ENCODE measurements at places on chromosomes 3 and 15.

- DNase-seq = no peak
Measured at GRCh38 chr15:64246364-64247189, 83.8 kb upstream of the PPIB start.

- peak; percentile 14 for DNase-seq
Measured at GRCh38 chr3:149512073-149512782, 37.7 kb downstream of the TM4SF4 start.

DNA sequence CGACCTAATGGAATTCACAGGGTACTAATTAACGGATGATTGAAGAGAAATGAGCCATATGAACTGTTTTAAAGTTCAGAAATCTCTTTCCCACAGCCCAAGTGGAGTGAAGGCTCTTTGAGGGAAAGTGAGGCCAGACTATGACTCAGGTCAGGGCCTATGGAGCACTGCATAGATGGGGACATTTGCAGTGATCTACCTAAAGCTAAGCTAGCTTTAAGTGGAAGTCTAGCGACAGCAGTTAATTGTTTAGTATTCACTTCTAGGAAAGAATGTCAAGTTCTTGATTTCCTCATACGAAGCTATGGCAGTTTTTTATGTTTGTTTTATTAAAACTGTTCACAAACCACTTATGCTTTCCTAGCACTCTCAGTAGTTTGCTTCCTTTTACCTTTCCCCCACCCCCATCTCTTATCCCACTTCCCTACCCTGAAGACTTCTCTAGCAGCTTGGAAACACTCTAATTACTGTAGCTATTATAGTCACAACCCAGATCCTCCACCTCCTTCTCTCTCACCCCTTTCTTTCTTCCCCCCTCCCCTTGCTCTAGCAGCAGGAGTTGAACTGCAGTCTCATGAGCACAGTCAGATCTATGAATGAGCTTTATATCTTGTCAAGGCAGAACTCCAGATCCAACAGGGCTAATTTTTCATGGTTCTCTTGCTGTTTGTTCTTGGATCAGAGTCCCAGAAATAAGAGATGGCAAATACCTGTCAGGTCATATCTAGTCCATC lies 6.2 kb downstream of the ZNF609 start:
- no peak for DNase-seq

DNA sequence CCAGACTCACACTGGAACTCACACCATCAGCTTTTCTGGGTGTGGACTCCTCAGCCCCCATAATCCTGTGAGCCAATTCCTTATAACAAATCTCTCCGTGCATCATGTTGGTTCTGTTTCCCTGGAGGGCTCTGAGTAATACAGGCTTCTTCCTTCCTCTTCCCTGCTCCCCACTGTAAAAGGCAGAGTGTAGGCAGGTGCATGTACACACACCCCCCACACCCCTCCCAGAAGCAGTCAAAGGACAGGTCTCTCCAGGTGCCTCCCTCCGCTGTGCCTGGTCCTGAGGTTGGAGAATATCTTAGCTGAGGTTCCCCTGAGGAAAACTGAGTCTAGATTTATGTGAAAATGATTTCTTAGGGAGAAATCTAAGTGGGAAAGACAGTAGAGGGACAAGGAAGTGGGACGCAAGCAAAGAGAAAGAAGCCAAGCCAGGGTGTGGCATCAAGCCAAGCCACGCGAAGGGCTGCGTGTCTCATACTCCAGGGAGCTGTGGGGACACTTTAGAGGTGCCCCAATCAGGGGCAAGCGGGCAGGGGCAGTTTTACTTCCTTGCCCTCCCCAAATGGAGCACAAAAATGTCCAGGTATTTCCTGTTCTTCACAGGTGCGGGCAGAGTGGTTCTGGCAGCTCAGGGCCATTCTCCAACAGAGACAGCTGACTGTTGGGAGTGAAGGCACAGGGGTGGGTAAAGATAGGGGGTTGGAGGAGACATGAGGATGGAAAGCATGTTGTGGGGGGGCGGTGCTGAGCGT lies 86.6 kb downstream of the HMG20A start:
- no peak for DNase-seq

DNA sequence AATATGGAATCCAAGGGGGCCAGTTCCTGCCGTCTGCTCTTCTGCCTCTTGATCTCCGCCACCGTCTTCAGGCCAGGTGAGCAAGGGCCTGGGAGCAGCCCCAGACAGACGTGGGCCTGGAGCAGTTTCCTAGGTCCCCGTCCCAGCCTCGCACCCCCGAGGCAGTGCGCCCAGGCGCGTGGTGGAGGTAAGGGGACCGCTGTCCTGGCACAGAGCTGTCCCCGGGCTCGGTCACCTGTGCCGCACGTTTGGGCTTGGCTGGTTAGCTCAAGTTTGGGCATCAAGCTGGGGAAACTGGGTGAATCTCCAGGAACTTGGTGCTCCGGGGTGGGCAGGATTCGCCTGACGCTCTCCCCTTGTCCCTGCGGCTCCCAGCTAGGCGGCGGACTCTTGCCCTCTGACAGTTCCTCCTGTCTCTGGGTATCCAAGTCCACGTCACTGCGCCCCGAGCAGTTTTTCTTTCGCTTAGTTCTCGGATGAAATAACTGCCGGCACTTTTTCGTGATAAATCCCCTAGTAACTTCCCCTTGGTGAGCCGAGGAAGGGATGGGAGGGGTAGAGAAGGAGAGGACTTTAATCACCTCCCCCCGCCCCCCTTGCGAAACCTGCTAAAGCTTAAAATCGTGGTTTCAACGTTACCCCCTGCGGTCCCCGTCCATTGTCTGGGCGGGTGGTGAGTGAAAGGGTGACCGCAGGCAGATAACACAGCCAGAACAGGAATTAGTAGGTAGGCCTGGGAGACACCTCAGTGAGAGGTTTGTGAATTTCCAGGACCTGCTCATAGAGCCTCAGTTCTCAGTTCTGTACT lies 901 bp downstream of the ALCAM start:
- DNase-seq = peak; percentile 72

- DNase-seq = no peak
Measured at GRCh38 chr3:104796556-104796955, 570.2 kb upstream of the ALCAM start.

GRCh38 chr15:77430652-77431051 lies 10.0 kb downstream of the HMG20A start:
- DNase-seq = no peak

- no peak for DNase-seq
Measured at GRCh38 chr3:48130321-48130904, 57.8 kb downstream of the CDC25A start.

DNA sequence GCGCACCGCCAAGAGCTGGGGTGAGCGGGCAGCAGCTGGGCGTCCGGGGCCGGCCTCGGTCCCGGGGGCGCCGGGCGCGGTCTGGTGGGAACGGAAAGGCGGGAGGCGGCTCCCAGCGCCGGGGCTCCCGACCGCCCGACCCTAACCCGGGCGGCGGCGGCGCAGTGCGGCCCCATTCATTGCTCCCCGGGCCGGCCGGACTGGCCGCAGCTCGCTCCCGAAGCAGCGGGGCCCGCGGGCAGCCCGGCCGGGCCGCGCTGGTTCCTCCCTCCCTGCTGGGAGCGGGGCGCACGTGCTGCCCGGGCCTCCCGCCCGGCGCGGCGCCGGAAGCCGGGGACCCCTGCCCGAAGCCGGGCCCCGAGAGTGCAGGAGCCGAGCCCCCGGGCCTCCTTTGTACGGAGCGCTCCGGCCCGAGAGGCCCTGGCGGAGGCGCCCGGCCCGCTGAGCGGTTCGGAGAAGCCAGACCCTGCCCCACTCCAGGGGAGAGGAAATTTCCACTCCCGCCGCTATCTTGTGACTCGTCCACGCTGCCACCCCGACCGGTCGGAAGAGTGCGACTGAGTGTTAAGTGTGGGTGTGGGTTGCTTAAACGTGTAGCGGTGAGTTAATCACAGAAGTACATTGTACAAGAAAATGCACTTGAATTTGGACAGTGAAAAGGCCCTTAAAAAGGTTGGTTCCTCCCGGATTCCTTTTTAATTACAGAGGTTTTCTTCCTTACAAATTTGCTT lies 613 bp downstream of the ATP1B3 start:
- peak; percentile 46 for DNase-seq

DNA sequence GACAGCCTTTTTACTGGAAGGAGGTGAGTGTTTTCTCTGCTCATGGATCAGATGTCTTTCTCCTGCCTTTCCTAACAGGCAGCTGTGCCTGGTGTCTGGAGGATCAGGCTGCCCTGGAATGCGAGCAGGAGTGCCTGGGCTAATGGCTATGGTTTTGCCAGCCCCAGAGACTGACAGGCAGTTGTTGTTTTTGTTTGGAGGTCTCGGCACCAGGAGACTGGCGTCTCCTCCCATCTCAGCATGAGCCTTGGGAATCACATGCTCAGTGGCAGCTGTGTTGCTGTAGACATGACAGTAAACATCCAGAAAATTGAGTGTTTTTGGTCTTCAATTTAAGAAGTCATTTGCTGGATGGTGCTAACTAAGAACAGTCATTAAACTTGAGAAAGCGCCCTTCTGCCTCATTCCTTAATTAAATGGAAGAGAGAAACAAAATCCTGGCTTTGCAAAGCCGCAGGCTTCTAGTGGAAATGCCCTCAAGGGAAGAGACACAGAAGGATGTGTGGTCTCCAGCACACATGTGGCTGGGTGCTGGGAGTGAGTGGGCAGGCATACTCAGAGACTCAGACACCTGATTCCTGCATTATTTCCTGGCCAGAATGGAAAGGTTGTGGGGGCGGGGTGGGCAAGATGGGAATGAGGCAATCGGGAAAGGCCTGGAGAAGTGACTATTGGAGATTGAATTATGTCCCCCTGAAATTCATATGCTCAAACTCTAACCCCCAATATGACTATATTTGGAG lies 97.0 kb upstream of the NMNAT3 start:
- DNase-seq = no peak

GRCh38 chr15:63530752-63531299 lies 26.4 kb downstream of the USP3 start:
- DNase-seq = no peak

All from CD4-positive, alpha-beta T cell treated with Interferon gamma for 1 hour (primary cell).